ENCODE measurements at places on chromosomes 4 and X. TPM values are rescaled to one million over a fixed set of nuclear protein-coding genes. Genes with fewer than 3 reads are reported as not detected.

DNA sequence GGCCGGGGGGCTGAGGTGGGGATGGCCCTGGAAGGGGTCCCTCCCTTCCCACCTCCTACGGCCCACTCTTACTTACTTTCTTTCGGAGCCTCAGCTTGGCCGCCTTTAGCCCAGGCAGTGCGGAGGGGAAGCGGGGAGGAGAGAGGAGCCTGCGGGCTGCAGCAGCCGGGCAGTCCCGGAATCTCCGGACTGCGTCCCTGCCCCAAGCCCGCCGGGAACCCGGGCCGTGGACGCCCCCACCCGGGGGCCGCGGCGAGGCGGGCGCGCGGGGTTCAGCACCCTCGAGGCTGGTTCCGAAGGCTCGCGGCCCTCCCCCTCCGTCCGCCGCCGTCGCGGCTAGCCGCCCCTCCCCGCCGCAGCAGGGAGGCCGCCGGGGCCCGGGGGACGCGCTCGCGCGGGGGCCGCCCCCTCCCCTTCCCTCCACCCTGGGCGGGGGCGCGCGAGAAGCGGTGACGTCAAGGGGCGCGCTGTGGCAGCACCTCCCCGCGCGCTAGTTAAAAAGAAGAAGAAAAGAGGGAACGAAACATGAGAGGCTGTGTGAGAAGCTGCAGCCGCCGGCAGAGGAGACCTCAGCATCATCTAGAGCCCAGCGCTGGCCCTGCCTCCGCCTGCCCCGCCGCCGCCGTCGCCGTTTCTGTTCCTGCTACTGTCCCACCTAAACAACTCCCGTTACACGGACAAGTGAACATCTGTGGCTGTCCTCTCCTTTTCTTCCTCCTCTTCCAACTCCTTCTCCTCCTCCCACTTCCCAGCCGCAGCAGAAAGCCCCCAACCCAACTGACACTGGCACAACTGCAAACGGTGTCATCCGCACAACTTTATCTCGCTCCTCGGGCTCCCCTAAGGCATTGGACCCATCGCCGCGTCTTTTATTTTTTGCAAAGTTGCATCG, at the start of gene HHIP:
TSS of gene HHIP (plus strand) at position 526 of the 892 bp plus-strand sequence. CDS start 520 bp downstream, outside the sequence.
- peak; percentile 48 for DNase-seq

DNA sequence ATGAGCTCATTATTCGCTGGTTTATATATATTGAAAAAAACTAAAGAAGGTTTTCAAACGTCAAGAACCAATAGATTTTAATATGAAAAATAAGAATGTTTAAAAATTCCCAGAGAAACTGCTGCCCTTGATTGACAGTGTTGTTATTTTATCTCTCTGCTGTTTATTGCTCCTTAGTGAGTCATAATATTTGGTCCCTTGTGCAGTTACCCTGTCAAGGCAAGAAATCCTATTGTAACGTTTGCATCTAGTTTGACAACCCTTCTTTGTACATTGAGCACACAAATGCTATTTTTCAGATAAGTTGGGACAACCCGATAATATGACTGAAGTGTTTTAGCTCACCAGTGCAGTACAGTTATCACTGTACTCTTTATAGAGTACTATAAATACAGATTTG, 349.4 kb downstream of the CCSER1 start:
- DNase-seq: no peak

DNA sequence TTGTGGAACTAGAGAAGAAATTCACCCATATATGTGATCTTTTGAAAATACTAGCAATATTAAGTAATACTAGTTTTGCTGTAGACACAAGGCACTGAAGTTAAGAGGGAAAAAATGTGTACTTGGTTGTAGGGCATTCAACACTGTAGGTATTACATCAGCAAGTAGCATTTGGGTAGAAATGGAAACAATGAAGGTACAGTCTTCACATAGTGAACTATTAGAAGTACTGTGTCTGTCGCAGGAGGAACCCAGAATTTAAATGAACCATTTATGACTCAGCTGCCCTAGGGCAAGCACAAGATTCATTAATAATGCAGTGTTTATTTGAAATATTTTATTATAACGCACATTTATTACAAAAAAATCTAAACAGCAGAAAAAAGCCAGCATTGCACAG, 572.7 kb upstream of the TENM3 start:
- DNase-seq: no peak

DNA sequence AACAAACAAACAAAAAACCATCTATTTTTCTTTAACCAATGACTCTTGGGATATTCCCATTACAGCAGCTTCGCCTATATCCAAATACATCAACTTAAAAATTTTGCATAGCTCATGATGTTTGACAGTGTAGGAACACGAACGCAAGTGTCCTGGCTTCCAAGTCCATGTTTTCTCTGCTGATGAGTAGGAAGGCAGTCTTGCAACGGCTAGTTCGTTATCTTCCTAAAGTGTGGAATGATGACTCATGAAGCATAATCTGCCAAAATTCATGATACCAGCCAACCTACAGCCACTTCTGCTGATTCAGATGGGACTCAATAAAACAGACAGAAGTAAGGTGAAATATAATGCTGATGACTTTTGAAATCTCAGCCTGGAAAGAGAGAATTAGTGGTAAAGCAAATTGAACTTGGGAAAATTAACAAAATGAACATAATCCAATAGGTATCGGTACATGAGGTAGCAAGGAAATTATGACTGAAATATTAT, 6.4 kb upstream of the SEPTIN11 start:
- DNase-seq: no peak

- no peak for DNase-seq
These were observed 127.1 kb downstream of the PJA1 start for GRCh38 chrX:69038188-69038587.

GRCh38 chr4:110032603-110033002, 119.9 kb downstream of the EGF start:
- peak; percentile 51 for DNase-seq

GRCh38 chr4:120730777-120731320, 191.7 kb downstream of the PRDM5 start:
- DNase-seq: no peak

GRCh38 chr4:183596067-183596757, 62.8 kb downstream of the RWDD4 start:
- no peak for DNase-seq

GRCh38 chr4:147707892-147708672, 23.8 kb upstream of the ARHGAP10 start:
- DNase-seq: no peak

DNA sequence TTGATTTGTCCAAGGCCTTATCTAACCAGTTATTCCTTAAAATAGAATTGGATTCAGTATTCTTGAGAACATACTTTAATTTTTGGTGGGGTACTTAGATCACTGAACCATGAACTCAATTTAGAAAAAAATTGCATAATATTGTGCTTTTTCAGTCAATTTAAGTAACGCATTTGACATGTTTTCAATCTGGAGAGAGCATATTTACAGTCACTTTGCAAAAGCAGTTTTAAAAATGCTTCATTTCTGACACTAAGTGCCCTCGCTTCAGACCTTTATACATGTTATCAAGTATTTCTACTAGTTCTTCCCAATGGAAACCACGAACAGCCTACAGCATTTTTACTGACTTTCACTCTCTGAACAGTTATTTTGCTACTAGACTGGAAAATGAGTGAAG, 257.1 kb upstream of the NDST4 start:
- DNase-seq: no peak

GRCh38 chr4:2907706-2908293, 55.4 kb downstream of the NOP14 start:
- DNase-seq: no peak

The CLDN2 gene
- not detected for total RNA-seq

The RIBC1 gene
- 0.38 TPM for total RNA-seq

The TKTL2 gene
- not detected for total RNA-seq

The TAB3 gene
- 12.3 TPM for total RNA-seq
